ENCODE measurements at places on chromosomes 2 and 18.

DNA sequence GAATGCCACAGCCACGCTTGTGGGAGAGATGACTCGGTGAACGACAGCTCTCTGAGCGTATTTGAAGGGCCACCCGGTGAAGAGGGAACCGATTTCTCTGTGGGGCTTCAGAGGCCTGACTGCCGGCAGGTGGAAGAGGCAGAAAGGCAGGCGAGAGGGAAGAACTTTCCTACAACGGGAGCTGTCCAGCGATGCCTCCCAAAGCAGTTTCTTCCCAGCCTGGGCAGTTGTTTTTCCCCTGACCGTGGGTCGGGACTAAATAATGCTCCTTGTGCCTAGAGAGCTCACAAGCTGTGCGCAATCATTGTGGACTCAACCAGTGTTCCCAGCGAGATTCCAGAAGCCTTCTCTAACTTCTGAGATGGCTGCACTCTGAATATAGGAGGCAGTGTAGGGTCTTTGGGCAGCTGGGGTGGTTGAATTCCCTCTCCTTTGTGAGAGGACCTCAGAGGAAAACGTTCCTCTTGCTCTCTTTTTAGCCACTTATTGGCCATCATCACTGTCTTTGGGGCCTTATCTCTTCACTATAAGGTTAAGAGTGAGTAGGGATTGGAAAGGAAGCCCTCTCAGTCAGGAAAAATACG lies 710 bp downstream of the SEC11C start:
- DNase-seq, result peak; percentile 48

DNA sequence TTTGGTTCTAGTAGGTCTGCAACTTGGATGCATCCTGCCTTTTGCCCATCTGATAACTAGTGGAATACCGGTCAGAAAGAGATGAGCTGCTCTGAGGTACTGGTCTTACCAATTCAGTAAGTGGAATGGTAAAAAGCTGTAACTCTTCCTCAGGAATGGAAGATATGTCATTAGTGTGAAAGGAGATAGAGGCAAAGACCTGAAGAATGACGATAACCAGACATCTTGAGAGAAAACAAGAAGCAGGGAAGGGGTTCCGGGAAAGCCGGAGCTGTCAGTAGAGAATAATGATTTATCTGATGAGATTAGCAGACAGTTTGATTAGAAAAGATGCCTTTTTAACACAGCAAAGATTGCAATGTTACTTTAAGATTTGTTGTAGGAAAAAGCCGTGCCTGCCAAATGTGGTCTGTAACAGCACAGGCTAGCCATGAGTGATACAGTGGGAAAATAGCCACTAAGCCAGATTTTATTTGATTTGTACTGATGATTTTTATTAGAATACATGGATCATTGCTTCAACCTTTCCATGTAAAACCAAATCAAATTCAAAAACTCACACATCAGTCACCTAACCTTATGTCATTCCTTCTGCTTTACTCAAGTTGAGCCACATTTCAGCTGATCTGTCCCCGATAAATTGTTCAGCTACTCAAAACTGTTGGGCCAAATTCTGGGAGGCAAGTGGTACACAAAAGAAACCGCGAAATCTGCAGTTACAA lies 110.0 kb downstream of the TCF4 start:
- DNase-seq, result no peak

DNA sequence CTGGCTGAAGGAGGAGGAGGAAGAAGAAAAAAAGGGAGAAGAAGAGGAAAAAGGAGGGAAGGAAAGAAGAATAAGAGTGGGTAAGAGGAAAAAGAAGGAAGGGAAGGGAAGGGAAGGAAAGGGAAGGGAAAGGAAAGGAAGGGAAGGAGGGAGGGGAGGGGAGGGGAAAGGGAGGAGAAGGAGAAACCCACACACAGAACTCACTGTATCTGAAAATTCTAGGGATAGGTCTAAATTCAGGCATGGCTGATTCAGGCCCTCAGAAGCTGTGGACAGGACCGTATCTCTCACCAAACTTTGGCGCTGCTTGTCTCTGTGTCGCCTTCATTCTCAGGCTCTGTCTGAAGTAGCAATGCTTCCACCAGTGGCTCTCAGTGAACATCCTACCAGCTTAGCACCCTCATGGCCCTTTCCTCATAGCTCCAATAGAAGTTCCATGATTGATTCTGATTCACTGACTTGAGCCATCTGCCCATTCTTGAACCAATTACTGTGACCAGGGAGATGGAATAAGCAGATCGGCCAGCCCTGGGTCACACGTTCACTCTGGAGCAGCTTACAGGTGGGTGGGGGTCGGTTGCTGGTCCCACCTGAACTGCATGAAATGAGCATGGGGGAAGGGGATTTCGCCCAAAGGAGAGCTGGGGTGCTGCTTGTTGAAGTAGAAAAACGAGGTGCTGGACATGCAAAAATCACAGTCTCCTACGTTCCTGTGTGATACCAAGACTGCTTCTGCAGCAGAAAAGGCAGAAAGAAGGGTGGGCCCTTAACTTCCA lies 59.7 kb downstream of the TTC32 start:
- no peak for DNase-seq

- DNase-seq, result no peak
Observed at GRCh38 chr18:11104307-11104706, 45.1 kb downstream of the PIEZO2 start.

DNA sequence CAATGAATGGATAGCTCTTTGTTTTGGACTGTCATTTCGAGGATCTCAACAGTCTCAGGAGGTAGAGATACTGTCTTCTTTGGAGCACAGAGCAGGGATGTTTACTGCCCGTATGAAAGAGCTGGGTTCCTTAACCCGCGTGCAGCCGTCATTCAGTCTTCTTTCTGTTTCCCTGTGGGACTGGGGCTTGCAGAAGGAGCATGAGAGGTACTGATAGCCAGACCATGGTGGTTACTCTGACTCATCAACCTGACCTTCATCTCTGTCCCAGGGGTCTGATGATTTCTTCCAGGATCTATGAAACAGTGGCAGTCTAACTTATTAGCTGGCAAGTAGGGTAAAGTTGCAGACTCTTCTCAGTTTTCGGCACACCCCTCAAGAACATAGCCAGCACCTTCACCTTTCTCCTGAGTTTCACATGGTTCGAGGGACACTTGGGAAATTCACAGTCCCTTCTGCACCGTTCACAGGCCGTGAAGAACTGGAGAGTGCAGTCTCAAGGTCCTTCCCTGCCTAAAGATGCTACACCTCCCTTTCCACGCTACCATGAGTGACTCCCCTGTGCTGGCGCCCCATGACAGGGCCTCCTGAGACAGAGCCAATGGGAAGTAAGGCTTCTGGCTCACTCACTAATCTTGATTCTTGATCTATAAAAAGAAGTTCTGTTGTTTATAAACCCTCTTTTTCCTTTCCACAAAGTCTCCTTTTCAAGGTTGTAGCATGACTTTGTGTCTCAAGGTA lies 226.2 kb downstream of the MC4R start:
- peak; percentile 0 for DNase-seq

DNA sequence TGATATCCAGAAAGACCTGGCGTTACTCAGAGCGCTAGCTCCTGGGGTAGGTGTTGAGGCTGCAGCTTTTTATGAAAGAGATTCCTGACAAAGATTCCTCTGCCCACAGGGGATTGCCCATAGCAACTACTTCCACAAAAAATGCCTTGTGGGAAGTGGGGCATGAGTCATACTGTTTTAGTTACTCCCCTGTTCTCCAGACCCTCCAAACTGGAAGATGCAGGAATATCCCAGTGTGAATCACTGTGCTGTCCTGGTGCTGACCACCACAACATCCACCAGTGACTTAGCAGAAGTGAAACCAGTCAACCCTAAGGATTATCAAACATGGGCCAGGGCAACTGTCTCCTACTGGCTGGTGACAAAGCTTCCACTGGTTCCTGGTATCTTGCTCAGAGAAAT lies 61.8 kb downstream of the CDH2 start:
- peak; percentile 88 for DNase-seq
